ENCODE measurements at places on chromosomes 12 and 14.

GRCh38 chr12:89151536-89151935 lies 200.8 kb downstream of the DUSP6 start:
- no peak for DNase-seq
- H3K27ac ChIP-seq = no peak overlapping the region
- H3K36me3 ChIP-seq = peaks cover 4% of the 10 kb centered on the region
- peaks cover 2% of the 10 kb centered on the region for H3K4me1 ChIP-seq
- peaks cover 2% of the 10 kb centered on the region for H3K27me3 ChIP-seq
- H3K4me3 ChIP-seq = no peak overlapping the region

DNA sequence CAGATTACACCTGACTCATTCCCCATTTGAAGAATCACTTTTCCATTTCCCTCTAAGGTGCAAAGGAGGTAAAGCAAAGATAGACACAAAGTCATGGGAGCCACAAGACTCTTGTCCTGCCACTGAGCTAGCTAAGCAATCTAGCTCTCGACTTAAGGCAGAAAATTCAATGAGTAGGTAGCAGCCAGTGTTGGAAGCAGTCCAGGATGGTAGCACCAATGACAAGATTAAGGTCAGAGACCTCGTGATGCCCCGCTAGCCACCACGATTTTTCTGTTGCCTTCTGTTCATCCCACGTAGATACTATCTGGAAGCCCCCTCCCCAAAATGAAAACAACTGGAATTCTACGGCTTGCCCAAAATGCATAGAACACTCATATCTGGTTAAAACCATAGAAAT lies 1.4 kb downstream of the VAMP1 start:
- H3K4me3 ChIP-seq = peak overlapping the region; percentile 92
- H3K27ac ChIP-seq = peak overlapping the region; percentile 75
- H3K27me3 ChIP-seq = no peaks in the 10 kb centered on the region
- H3K36me3 ChIP-seq = peaks cover 21% of the 10 kb centered on the region
- H3K4me1 ChIP-seq = peaks cover 51% of the 10 kb centered on the region

DNA sequence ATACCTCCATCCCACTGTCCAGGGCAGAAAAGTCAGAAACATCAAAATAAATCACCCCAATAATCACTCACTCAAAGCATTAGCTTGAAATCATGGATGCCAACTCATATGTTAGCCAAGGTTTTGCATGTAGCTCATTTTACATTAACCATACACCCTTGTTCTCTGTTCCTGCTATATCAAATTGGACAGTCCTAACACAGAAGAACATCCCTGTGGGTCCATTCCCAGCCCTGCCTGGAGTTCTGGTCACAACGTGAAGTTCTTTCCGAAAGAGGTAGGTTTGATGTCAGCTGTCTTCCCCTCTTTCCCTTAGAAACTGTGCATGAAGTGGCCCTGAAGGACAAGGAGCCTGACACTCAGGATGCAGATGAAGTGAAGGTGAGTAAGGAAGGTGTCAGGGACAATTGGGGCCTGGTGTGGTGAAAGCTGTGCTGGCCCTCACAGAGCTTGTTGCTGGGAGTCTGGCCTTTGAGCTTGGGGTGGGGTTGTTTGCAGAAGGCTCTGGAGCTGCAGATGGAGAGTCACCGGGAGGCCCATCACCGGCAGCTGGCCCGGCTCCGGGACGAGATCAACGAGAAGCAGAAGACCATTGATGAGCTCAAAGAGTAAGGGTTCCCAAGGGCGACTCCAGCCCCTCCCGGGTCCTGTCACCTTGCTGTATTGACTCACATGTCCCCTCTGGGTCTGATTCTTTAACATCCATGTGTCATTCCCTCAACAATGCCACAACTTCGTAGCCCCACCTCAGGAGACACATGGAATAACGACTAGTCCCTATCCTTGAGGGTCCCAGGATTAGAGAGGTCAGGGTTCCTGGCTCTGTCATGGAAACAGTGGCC lies 15.0 kb upstream of the PIP4K2C start:
- H3K27me3 ChIP-seq = peaks cover 2% of the 10 kb centered on the region
- H3K27ac ChIP-seq = no peak overlapping the region
- DNase-seq = no peak
- H3K4me3 ChIP-seq = no peak overlapping the region
- H3K4me1 ChIP-seq = no peaks in the 10 kb centered on the region
- no peaks in the 10 kb centered on the region for H3K36me3 ChIP-seq

GRCh38 chr12:7441216-7441615 lies 2.7 kb downstream of the CD163L1 start:
- no peak overlapping the region for H3K27ac ChIP-seq
- no peak for DNase-seq
- H3K27me3 ChIP-seq = peaks cover 10% of the 10 kb centered on the region
- no peaks in the 10 kb centered on the region for H3K36me3 ChIP-seq
- H3K4me1 ChIP-seq = no peaks in the 10 kb centered on the region

- H3K36me3 ChIP-seq = peaks cover 7% of the 10 kb centered on the region
- H3K4me3 ChIP-seq = no peak overlapping the region
- no peak for DNase-seq
- H3K27ac ChIP-seq = no peak overlapping the region
These were observed 57.5 kb downstream of the SOS2 start for GRCh38 chr14:50173891-50174290.

DNA sequence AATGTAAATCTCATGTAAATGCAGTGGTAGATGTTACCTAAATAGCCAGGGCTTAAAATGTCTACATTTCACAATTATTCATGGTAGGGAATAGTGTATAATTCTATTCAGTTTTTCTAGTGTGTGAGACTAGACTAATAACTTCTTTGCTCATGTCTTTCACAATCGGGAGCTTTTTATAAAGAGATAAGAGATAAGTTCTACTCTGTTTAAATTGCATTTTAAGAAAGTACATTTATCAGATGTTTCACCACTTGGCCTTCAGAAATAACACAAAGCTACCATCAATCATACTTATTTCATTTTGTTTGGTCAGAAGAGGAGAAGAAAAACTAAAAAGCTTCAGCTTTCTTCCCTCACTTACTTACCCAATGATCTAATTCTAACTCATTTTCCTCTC lies 725.5 kb upstream of the FLRT2 start:
- DNase-seq = no peak
- no peak overlapping the region for H3K27ac ChIP-seq
- no peaks in the 10 kb centered on the region for H3K27me3 ChIP-seq
- no peaks in the 10 kb centered on the region for H3K36me3 ChIP-seq

GRCh38 chr12:53613821-53614220 lies 12.4 kb downstream of the ATF7 start:
- DNase-seq = no peak
- H3K36me3 ChIP-seq = peaks cover 8% of the 10 kb centered on the region
- no peaks in the 10 kb centered on the region for H3K27me3 ChIP-seq
- no peak overlapping the region for H3K4me3 ChIP-seq
- H3K4me1 ChIP-seq = peaks cover 9% of the 10 kb centered on the region
- H3K27ac ChIP-seq = no peak overlapping the region

All from memory B cell (primary cell).